ENCODE measurements at places on chromosomes 2 and 18.

DNA sequence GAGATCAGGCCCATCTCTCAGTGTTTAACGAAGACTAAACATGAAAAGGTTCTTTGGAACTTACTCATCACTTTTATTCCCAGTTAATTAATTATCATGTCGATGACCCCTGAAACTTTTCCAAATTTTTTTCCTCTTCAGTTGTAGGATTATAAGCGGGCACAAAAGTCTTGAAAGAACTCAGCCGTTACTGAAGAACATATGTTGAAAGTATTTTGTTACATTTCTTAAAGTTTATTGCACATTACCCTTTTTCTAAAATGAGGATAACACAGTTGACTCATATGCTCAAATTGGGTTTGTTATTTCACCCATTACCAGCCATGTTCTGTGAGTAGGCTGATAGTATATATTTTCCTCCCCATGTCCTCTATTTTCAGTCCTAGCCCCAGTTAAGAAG is 75.9 kb upstream of the COL3A1 start:
- no peak for DNase-seq

DNA sequence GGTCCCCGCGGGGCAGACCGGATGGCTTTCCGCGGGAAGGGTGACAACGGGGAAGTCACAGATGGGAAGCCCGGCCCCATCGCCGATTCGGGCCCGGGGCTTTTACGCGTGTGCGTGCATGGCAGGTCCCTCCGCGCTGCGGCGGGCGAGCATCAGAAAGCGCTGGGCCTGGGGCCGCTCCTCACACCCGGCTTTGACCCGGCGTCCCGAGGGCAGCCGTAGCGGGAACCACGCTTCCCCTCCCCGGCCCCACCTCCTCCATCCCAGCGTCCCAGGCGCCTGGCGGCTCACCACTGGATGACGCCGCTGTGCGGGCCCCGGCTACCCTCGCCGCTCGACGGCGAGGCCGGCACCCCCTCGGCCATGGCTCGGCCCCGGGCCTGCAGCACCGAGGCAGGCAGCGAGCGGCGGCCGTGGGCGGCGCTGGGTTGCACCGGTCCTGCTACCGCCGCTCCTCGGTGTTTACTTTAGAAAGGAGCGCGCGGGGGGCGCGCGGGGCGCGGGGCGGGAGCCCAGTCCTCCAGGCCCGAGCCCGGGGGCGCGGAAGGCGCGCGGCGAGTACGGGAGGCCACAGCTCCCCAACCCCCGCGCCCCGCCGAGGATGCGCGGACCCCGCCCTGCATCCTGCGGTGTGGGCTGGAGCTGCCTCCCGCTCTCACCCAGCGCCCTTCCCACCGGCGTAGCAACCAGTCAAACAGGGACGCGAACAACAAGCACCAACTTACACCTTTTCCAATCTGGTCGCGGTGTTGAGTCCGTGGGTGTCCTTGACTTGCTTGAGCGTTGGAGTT is 806 bp downstream of the RFX8 start:
- no peak for DNase-seq

DNA sequence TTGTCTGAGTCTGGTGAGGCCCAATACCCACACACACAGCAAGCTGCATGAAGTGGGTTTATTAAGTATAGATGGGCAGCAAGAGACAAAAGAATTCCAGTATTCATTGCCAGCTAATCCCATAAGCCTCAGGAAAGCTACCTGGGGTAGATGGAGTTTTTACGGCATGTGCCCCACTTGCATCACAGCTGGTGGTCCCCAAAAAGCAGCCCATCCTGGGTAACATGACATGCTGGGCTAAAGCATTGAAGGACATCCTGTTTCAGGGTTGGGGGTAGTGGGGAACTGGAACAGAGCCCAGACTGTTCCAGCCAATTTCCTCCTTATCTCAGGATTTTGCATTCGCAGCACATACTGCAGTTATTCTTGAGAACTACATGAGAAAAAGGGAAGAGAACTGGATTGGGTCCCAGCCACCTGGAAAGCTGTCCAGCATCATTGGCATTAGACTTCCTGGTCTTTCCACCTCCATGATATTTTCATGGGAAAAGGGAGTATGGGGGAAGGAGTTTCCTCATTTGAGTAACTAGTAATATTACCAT is 240.1 kb upstream of the MMADHC start:
- DNase-seq, result no peak

GRCh38 chr2:148614014-148614321 is 30.6 kb upstream of the EPC2 start:
- peak; percentile 5 for DNase-seq

DNA sequence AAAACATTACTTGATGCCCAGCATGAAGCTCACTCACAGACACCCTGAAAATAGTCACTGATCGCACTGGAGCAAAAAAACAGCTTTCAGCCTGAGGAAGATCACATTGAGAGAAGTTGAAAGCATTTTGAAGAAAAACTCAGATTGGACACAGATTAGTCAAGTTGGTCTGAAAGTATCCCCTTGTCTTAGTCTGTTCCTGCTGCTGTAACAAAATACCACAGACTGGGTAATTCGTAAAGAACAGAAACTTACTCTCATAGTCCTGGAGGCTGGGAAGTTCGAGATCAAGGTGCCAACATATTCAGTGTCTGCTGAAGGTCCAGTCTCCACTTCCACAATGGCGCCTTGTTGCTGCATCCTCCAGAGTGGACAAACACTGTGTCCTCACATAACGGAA is 14.2 kb upstream of the NDUFV2 start:
- no peak for DNase-seq

All from retinal pigment epithelial cell (primary cell).